ENCODE measurements at places on chromosomes 6 and 20.

- no peak for DNase-seq
Measured at GRCh38 chr20:46835418-46835817, 59.2 kb upstream of the EYA2 start.

DNA sequence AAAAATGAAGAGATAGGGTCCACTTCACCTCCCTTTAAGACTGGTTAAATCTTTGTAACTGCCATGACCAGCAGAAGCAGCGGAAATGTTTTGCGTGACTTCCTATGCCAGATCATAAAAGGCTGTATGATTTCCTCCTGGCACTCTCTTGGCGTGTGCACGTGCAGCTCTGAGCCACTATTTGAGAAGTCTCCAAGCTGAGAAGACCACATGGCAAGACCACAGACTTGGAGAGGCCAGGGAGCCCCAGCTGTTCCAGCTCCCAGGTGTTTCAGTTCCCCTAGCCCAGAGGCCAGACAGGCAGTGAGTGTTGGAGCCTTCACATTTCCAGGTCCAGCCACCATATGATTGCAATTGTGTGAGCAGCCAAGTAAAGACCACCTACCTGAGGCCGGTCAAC, 259.3 kb upstream of the RIN2 start:
- no peak for DNase-seq

- no peak for DNase-seq
Measured at GRCh38 chr6:167795321-167795811, 31.3 kb upstream of the AFDN start.

- no peak for DNase-seq
Measured at GRCh38 chr6:44294832-44295791, 18.0 kb downstream of the AARS2 start.

DNA sequence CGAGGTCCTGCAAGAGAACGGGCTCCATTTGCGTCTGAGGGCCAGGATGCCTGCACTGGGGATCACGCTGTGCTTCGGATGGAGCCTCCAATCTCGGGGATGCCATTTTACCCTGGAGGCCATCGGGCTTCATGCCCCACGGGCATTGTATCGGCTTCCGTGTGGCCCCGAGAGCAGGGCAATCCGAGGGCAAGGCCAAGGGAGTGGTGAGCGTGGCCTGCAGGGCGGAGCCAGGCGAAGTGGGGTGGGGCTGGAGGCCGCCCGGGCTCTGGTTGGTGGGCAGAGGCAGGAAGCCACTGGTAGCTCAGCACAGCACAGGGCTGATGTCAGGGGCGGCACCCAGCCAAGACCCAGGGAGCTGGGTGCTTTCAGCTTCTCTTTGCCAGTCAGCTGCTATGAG, 57.5 kb upstream of the BHLHE23 start:
- no peak for DNase-seq

DNA sequence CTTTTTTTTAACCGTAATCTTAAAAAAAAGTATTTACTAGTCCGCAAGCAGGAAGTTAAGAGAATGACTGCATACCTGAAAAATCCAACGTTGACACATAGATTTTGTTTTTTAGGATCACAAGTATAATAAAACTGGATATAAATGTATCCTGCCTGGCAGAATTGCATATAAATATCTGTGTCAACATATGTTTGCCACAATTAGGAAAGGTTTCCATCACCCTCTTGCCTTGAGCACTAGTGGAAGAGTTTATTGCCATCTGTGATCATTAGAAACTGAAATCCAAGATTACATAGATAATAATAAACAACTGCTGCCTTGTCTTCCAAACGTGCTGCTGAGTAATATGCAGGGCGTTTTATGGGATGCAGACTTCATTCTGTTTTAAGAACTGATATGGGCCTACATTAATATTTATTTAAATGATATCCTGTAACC, 27.9 kb downstream of the PLEKHG1 start:
- no peak for DNase-seq

GRCh38 chr6:152575161-152575560, 62.0 kb downstream of the SYNE1 start:
- no peak for DNase-seq

GRCh38 chr6:163637524-163637923, 223.0 kb downstream of the QKI start:
- no peak for DNase-seq
